ENCODE measurements at places on chromosomes 6 and 20.
A peak's percentile ranks its signal among the peaks of the same experiment; 100 is the strongest.

- peak; percentile 37 for DNase-seq
Measured at GRCh38 chr6:33710296-33711121, 991 bp downstream of the UQCC2 start.

GRCh38 chr6:15264902-15265761 lies 19.3 kb downstream of the JARID2 start:
- DNase-seq = no peak

DNA sequence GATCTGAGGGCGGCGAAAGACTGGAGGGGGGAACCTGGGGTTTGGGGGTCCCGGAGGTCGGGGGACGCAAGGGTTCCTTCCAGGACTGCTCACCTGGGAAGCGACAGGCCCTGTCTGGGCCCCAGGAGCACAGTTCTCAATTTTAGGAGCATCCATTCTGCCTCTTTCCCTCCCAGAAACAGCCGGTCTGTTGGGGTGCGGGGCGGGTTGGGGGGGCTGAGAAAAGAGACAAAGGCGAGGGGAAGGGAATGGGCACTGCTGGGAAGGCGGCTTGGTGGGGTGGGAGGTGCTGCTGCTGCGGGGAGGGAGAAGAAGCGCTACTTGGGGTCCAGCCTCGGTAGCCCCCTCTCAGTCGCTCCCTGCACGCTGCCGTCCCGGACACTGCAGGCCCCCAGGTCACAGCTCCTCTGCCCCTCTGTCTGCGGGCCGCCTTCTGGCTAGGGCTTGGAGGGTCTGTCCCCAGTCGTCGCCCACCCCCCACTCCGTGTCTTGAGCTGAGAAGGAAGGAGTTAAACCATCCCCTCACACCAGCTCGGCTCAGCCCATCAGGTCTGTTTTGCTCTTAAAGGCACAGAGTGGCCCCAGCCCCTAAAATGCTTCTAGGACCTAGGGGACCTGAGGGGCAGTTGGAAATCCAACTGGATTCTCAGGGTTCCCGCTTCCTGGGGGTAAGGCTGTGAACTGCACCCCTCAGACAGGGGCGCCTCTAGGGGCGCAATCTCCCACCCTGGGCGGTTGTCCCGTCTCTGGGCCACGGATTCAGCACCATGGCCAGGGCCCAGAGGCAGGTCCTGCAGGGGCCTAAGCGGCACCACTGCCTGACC lies 690 bp downstream of the GDAP1L1 start:
- peak; percentile 44 for DNase-seq

DNA sequence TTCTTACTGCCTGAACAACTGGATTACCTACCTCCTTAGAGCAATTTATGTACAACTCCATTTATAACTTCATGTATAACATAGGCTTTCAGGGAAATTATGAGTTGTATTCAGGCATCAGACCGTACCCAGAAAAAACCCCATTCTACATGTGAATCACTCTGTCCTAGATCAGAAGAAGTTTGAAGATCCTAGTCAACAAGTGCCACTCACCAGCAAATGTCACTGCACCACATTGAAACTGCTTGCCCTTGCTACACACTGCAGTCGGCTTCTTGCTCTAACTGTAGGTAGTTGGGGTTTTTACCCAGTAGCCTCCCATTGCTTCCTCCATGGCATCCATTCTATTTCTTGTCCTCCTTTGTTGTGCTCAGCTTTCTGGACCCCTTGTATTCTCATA lies 132.4 kb downstream of the DNAH8 start:
- peak; percentile 7 for DNase-seq
